ENCODE measurements at places on chromosomes 4 and X. TPM values are rescaled to one million over a fixed set of nuclear protein-coding genes. Genes with fewer than 3 reads are reported as not detected.

The NKX3-2 gene
- not detected for total RNA-seq

The NSDHL gene
- 21.8 TPM for total RNA-seq

The GPRIN3 gene
- total RNA-seq, result 15.6 TPM

The DDX53 gene
- not detected for total RNA-seq

The PPARGC1A gene
- not detected for total RNA-seq

The UNC5C gene
- not detected for total RNA-seq

The PABPC5 gene
- total RNA-seq, result not detected

The IQCM gene
- not detected for total RNA-seq

The GPC3 gene
- total RNA-seq, result not detected

The SPINK2 gene
- 1.6 TPM for total RNA-seq

The USP26 gene
- total RNA-seq, result not detected

The TCEAL8 gene
- 25.7 TPM for total RNA-seq

The ADGRG2 gene
- total RNA-seq, result not detected

The FATE1 gene
- not detected for total RNA-seq

The FHIP1A gene
- total RNA-seq, result 0.15 TPM

The GAGE12E gene
- total RNA-seq, result not detected

The IL2 gene
- total RNA-seq, result 173 TPM

The PLAC8 gene
- 17.8 TPM for total RNA-seq

The GALNTL6 gene
- total RNA-seq, result not detected

The IL3RA gene
- total RNA-seq, result 0.44 TPM

The CENPVL1 gene
- total RNA-seq, result not detected

The FOXP3 gene
- 11.2 TPM for total RNA-seq

Measured in CD8-positive, alpha-beta memory T cell (primary cell).